ENCODE measurements at places on chromosomes 5 and 9.

- no peak for DNase-seq
Measured at GRCh38 chr5:180689071-180689694, 39.8 kb upstream of the FLT4 start.

DNA sequence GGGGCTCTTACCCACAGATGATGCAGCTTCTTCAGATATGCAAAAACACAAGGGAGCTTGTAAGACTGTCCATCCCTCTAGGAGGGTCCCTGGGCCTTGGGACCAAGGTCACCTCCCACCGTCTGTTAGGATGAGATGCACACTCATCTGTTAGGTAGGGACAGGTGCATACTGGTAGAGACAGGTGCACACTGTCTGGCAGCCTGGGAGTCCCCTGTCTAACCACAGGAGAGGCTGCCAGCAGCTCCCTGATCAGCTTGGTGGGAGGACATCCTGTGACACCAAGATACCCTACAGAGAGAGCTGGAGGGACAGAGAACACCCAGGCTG lies 13.2 kb downstream of the TSPAN17 start:
- DNase-seq, result no peak

GRCh38 chr5:491856-492155 lies 32.4 kb downstream of the SLC9A3 start:
- DNase-seq, result no peak

DNA sequence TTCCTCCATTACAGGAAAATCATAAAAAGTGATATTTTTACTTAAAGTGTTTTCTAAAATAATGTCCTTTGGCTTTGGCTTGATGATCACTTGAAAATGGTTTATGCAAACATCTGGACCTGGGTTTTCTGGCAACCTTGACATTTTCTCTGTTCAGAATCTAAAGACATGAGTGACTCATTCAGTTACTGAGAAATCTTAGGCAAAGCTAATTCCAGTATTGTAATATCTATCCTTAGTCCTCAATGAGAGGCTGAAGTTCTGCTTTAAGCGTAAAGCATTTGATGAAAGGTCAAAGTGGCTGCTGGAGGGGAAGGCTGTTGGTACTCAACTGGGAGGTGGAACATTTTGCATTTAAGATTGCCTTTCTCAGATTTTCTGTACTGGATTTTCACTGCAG lies 2.3 kb downstream of the MAN2A1 start:
- no peak for DNase-seq

DNA sequence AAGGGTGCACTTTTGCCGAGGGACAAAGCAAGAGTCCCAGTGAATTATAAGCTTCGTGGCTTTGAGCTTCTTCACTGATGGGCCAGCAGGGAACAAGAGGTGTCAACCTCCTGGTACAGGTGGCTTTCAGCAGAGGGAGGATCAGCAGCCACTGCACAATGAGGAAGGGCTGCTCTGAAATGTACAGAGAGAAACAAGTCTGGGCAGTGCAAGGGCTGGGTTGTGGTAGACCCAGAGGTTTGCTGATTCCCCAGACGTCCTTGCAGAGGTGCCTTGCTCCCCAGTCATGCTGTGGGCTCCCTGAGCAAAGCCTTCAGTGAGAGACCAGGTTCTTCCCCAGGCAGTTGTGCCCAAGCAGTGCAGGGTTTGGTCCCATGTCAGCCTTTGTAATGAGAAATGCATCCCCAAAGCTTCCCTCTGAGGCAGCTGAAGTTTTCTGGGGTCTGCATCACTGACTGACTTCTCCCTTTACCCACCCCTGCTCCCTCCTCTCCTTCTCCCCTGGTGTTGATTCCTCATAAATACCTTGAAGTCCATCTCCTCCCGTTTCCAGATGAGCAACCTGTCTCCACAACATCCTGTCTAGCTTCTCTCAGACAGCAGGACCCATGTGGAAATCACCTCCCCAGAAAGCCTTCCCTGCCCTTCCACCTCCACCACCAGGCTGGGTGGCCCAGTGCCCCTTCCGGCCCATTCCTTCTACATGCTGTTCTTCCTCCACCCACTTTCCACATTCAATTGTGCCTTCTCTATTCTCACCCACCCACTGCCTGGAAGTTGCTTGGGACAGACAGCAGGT lies 599.6 kb upstream of the ADAMTS16 start:
- no peak for DNase-seq

GRCh38 chr9:81673310-81673709 lies 16.0 kb downstream of the TLE1 start:
- DNase-seq, result no peak

DNA sequence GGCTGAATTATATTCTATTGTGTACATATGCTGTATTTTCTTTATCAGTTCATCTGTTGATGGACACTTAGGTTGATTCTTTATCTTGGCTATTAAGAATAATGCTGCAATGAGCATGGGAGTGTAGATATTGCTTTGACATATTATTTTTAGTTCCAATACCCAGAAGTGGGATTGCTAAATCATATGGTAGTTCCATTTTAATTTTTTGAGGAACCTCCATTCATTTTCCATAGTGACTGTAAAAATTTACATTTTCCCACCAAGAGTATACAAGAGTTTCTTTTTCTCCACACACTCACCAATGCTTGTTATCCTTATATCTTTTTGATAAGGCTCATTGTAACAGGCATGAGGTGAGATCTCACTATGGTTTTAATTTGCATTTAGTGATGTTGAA lies 19.4 kb downstream of the JAK2 start:
- no peak for DNase-seq

DNA sequence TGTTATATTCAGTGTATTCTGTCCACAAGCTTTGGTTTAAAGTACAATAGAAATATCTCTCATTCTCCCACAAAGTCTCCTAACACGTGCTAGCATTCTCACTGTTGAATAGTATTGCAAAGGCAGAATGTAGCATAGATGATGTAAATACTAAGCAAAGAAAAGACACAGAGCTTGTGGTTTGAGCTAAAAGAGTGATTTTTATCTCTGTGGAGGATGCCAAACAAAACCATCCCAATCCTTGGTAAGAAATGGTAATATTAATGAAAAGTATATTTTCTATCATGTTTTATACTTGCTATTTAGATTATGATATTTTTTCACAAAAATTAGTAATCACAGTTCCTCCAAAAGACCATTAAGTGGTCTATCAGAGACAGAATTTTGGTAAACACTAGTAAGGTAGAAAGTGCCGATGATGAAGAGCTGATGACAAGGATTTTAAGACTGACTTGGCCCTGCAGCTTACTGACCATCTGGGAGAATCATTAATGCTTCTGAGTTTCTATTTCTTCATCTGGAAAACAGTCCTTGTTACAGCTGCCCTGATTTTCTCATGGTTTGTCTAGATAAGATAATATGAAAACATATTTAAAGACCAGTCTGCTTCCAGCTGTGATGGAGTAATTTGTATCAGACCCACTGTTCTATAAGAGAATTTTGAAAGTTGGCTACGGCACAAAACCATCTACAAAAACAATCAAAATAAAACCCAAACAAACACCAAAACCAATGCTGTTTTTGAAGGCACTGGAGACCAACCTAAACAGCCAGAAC lies 510.2 kb downstream of the SPATA31D1 start:
- no peak for DNase-seq

GRCh38 chr9:106576232-106576760 lies 286.7 kb upstream of the ZNF462 start:
- no peak for DNase-seq

DNA sequence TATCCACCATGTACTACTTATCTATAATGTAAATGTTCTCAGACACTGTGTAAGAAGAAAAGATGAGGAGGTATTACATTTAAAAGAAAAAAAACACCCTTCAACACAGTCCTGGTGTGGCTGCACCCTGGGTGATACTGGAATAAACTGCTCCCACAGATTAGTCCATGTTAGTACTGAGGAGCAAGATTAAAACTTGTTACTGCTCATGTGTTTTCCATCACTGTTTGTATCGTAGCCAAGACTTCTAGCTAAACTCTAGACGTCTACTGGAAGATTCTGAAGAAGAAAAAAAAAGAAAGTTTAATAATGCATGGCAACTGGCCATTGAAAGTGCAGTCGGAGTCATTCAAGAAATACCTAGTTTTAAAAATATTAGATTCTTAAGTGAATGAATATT lies at the start of gene ASPN:
Gene ASPN (minus strand): TSS at position 178 of the 400 bp plus-strand sequence.
- DNase-seq, result peak; percentile 67

DNA sequence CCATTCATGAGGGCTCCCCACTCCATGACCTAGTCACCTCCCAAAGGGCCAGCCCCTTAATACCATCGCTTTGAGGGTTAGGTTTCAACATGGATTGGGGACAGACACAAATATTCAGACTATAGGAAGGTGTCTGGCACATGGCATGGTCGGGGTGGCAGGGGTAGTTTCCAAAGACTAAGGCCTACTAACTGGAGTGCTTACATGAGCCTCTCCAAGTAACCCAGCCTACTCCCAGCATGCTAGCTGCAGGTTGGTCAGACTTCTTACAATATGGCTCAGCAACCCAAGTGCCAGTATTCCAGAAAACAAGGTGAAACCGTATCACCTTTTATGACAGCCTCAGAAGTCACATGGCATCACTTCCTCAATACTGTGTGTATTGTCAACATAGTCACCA lies 19.9 kb upstream of the OTULINL start:
- DNase-seq, result no peak

- no peak for DNase-seq
Measured at GRCh38 chr9:23702311-23702922, 123.6 kb downstream of the ELAVL2 start.

DNA sequence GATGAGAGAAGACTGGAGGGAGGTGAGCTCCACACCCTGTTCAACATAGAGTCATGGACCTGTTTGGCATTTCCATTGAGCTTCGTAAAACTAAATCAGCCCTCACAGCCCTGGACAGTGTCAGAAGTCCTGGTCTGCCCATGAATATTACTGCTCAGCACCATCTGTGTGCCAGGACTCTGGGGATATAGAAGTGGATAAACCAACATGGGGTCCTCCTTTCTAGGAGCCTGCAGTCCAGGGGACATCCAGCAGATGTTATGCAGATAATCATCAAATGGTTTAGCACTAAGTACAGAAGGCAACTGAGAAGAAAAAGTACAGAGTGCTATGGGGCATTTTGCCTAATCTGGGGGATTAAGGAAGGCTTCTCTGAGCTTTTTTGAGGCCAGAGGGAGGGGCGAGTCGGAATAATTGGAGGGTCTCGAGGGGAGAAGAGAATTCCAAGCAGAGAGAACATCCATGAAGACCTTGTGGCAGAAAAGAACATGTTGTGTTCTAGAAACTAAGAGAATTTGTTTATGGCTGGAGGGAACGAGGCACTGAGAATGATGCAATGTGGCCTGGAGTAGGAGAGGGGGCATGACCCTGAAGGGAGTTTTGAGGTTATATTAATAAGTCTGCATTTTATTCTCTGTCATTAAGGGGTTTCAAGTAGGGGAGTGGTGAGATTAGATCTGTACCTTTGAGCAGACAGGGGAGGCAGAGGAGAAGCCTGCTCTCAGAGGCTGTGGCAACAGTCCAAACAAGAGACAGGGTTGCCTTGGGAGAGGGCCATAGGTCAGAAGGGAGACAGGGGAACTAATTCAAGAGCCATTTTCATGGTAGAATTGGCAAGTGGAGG lies 63.5 kb upstream of the SLC2A8 start:
- DNase-seq, result no peak

- no peak for DNase-seq
Measured at GRCh38 chr5:111399113-111399512, 113.2 kb downstream of the STARD4 start.

- no peak for DNase-seq
Measured at GRCh38 chr9:113886026-113886369, 9.9 kb downstream of the ZNF618 start.

- no peak for DNase-seq
Measured at GRCh38 chr5:154356020-154356655, 89.7 kb upstream of the SAP30L start.

GRCh38 chr9:107742531-107743309 lies 253.2 kb upstream of the KLF4 start:
- DNase-seq, result no peak

DNA sequence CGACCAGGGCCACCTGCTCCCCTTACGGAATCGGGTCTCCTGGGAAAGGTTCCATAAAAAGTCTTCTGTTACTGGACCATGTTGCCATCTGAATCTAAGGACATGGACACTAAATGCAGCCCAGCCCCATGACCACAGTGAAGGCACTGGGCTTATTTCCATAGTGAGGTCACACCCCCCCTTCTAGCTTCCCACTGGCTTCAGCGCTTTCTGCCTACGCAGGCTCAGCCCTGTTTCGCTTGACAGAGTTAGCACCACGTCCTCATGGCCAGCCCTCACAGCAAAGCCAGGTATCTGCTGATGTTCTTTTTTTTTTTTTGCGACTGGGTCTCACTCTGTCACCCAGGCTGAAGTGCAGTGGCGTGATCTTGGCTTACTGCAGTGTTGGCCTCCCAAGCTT lies 14.1 kb downstream of the UCK1 start:
- no peak for DNase-seq

GRCh38 chr5:53893626-53894025 lies 333.2 kb downstream of the NDUFS4 start:
- DNase-seq, result no peak

- no peak for DNase-seq
Measured at GRCh38 chr5:118249386-118249785, 739.0 kb downstream of the DTWD2 start.

DNA sequence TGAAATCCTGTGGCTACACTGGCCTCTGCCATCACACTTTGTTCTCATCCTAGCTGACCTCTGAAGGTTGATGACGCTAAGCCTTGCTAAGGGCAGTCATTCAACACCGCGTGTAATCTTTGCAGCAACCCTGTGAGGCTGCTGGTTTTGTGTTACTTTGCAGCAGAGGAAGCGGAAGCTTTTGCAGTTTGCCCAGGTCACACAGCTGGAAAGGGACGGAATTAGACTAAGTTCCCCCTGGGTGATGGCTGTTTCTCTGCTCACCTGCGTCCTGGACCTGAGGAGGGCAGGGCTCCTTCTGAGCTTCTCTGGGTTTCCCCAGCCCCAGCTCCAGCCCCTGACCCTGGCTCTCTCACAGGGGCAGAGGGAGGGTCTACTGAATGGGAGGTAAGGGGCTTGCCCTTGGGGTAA lies 7.3 kb upstream of the SLC25A51 start:
- no peak for DNase-seq

GRCh38 chr5:73450137-73450536 lies 1.6 kb upstream of the FOXD1 start:
- DNase-seq, result no peak

DNA sequence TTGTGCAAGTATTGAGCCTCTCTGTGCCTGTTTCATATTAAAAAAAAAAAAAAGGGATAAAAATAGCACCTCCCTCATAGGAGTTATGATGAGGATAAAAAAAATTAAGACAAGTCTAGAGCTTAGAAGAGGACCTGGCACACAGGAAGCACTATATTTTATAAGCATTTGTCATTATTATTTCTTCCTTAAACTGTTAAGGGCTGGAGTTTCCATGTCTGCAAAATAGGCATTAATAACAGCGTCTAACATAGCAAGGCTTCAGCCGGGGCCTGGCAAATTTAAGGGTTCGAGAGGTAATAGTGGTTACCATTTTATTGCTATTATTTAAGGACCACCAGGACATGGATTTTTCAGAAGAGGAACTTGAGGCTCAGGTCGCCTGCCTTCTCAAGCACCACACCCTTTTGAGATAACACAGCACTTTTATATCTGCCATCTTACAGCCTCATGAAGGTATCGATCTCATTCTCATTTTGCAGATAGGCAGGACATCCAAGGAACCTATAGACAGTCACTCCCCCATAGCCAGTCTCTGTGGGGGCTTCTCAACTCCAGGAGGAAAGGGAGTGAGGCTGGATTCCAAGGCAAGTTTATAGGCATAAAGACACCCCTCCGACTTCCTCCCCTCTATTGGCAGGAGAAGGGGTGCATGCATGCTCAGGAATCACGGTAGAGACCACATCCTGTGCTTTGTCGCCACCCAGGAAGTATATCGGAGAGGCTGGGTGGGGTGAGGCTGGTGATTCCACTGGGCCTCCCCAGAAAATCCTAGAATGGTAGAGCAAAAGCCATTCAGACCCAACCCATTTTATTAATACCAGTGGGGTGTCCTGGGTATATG lies 2.4 kb downstream of the ANXA6 start:
- DNase-seq, result no peak
